Activated CD4-positive, CD25-positive, alpha-beta regulatory T cell (primary cell): ENCODE measurements at places on chromosomes 13 and 19.
A peak's percentile ranks its signal among the peaks of the same experiment; 100 is the strongest.

GRCh38 chr19:14683439-14683838 lies 6.4 kb upstream of the ZNF333 start:
- DNase-seq: no peak

- no peak for DNase-seq
Measured at GRCh38 chr13:32629313-32629712, 43.1 kb downstream of the PDS5B start.

- DNase-seq: no peak
Measured at GRCh38 chr19:1624458-1624857, 19.2 kb upstream of the UQCR11 start.

GRCh38 chr19:11387162-11388034 lies 3.3 kb upstream of the EPOR start:
- DNase-seq: no peak

- peak; percentile 97 for DNase-seq
Measured at GRCh38 chr19:47348819-47349795, at the start of gene DHX34. Gene DHX34, plus strand, starts transcription at chr19:47349315. Its CDS starts 3,716 bp downstream, at chr19:47353031.

DNA sequence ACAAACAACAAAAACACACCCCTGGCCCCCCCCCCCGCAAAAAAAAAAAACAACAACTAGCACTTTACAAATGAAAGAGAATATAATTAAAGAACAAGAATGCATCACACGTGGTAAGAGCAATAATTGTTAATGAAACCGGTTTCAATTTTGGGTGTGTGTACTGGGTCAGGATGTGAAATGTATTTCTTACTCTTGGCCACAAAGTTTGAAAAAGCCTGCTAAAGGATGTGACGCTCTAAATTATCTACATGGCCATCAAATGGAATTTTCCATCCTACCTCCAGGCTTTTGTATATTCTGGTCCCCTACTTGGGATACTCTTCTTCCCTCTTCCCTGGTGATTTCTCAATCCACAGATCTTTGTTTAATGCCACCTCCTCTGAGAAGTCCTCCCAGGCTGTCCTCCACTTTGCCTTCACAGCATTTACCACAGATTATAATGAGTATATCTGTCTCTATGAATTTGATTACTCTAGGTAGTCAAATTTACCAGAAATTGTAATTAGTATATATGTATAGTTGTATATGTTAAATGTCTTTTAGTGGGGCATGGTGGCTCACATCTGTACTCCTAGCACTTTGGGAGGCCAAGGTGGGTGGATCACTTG lies 2.1 kb downstream of the SARS2 start:
- no peak for DNase-seq

GRCh38 chr13:36891752-36892151 lies 28.3 kb downstream of the SMAD9 start:
- no peak for DNase-seq

DNA sequence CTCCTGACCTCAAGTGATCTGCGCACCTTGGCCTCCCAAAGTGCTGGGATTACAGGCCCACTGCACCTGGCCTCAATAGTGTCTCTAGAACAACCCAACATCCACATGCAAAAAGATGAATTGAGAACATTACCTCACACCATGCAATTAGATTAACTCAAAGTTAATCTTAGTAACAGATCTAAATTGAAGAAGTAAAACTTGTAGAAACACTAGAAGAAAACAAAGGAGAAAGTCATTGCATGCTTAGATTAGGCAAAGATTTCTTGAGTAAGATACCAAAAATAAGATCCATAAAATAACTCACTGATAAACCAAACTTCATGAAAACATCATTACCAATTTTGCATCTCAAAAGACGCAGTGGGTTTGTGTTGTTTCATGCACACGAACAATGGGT lies 2.8 kb downstream of the CPAMD8 start:
- DNase-seq: no peak

- DNase-seq: peak; percentile 89
Measured at GRCh38 chr19:2096034-2096479, at the start of gene MOB3A. Gene MOB3A, minus strand, starts transcription at chr19:2096326. Its CDS starts 17,766 bp downstream, at chr19:2078560.

- no peak for DNase-seq
Measured at GRCh38 chr19:24029941-24030636, 56.9 kb upstream of the ZNF254 start.

GRCh38 chr13:66790861-66791260 lies 439.3 kb downstream of the PCDH9 start:
- DNase-seq: no peak

DNA sequence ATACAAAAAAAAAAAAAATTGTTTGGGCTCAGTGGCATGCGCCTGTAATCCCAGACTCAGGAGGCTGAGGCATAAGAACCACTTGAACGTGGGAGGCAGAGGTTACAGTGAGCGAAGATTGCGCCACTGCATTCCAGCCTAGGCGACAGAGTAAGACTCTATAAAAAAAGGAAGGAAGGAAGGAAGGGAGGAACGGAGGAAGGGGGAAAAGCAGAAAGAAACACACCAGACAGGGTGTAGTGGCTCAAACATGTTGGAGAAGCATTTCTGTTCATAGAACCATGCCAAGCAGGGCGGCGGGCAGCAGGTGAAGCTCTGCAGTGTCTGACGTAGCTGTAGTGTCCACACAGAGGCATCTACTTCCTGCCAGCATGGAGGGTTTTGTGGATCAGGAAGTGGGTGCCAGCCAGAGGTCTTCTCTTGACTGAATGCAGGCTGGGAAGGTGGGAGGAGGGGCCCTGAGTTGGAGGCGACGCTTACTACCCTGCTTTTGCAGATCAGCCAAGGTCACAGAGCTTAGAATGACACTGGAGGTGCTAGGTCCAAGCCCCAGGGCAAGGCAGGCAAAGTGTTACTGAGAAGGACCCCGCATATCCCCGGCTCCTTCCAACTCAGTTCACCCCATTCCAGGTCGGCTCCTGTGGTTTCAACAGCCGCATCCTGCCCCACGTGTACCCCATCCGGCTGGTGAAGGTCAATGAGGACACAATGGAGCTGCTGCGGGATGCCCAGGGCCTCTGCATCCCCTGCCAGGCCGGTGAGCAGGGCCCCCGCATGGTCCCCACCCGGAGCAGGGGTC lies 11.6 kb upstream of the PGLS start:
- no peak for DNase-seq

GRCh38 chr19:2212861-2213711 lies 23.0 kb downstream of the PLEKHJ1 start:
- DNase-seq: no peak

DNA sequence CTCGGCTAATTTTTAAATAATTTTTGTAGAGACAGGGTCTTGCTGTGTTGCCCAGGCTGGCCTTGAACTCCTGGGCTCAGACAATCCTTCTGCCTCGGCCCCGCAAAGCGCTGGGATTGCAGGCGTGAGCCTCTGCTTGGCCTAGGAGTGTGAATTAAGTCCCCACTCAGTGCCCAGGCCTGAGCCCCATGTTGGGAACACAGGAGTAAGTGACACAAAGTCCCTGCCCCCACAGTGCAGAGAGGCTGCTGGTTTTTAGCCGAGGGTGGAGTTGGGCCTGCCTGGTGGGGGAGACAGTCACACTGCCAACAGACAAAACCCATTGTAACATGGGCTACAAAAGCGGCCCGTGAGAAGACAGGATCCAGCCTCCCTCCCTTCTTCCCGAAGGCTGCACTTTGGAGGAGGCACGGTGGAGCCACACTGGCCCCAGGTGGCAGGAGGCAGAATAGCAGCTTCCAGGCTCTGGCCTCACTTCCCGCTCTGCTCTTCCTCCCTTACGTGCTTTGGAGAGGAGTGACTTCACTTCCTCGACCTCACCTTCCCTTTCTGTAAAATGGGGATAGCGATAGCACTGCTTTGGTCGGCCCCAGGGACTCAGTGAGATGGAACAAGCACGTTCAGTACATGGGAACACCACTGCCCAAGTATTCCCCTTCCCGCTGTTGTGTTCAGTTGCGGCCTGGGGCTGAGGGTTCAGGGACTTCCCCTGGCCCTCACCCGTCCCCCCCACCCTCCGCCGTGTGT lies 15.2 kb upstream of the EHD2 start:
- no peak for DNase-seq

- peak; percentile 89 for DNase-seq
Measured at GRCh38 chr19:1239796-1240737, 1.5 kb upstream of the ATP5F1D start.

DNA sequence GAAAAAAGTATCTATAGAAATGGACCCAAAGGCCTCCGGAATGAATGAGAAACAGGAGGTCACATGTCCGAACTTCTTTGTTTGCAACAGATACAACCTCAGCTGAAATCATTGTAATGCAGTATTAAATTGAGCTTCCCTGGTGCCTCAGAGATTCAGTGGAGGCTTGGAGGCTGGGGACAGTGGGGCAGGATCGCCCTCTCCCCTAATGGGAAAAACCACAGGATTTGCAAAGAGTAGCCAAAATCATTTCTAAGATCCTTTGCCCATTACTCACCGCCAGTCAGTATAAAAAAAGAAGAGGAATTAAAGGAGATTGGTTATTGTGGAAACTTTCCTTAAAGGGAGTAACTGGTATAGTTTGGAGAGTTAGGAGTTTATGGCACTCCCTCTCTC lies 30.4 kb upstream of the IRS2 start:
- no peak for DNase-seq

DNA sequence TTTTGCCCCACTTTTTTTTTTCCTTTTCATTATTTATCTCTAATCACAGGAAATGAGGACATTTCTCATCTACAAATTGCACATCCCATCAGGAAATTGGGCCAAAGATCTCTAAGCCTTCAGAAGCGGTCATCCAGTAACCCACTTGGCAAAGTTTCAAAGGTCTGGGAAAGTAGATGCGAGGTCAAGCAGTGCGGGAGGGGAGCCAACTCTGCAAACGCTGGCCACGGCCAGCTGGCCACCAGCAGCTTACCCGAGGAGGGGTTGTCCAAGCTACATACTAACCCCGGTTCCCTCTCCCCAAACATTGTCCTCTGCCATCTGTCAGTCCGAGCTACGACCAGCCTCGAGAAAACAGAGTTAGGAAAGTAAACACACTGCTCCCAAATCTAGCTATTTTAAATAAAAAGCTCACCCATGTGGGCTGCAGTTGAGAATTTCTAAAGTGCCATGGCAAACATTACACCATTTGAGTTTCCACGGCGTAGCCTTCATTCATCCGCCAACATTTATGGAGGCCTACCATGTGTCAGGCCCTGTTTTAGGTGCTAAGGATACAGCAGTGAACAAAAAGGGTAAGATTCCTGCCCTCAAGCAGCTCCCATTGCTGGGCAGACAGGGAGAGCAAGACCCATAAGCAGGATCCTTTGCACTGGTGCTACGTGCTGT lies 11.5 kb downstream of the FFAR2 start:
- no peak for DNase-seq

DNA sequence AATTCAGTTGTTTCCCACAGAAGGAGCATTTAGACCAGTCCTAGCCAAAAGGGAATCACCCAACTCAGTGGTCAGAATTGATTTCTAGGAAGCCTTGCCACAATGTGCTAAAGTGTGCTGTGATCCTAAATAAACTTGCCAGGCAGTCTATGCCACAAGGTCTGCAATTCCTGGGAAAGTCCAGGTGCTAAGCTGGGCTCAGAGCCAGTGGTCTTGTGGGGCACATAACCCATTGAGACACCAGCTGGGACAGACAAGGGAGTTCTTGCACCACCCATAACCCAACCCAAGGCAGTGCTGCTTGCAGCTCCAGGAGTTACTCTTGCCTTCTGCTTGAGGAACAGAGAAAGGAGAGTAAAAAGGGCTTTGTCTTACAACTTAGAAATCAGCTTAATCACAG lies 489.5 kb upstream of the SPRY2 start:
- DNase-seq: no peak

GRCh38 chr19:6392221-6393073 lies 517 bp downstream of the GTF2F1 start:
- no peak for DNase-seq

DNA sequence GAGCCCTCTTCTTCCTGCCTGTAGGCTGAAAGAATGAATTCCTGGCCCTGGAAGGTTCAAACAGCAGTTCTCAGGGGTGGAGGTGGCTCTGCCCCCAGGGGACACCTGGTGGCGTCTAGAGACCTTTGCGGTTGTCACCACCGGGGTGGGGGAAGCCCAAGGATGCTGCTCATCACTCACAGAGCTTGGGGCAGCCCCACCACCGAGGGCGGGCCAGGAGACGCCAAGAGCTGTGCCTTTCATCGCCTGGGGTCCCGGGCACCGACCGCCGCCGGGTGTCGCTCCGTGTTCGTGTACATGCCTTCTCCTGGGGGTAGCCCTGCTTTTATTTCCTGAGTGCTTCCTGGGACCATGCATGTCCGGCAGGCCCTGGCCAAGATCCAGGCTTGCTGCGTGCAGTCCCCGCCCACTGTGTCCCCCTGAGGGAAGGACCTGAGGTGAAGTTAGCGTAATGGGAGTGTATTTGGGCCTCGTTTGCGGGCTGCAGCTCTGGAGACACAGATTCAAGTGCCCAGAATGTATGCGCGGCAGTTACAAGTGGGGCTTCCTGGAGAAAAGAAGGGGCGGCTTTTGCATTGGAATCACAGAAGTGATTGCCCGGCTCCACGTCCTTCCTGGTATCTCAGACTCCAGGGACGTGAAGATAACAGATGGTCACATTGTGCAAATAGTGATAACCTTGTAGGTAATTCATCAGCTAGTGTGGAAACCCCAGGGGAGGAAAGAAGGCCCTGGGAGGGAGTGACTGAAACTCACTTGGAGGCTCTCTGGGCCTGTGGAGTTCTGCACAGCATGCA lies 7.8 kb downstream of the DOT1L start:
- DNase-seq: peak; percentile 53

- no peak for DNase-seq
Measured at GRCh38 chr13:51585696-51586095, 1.4 kb downstream of the WDFY2 start.

DNA sequence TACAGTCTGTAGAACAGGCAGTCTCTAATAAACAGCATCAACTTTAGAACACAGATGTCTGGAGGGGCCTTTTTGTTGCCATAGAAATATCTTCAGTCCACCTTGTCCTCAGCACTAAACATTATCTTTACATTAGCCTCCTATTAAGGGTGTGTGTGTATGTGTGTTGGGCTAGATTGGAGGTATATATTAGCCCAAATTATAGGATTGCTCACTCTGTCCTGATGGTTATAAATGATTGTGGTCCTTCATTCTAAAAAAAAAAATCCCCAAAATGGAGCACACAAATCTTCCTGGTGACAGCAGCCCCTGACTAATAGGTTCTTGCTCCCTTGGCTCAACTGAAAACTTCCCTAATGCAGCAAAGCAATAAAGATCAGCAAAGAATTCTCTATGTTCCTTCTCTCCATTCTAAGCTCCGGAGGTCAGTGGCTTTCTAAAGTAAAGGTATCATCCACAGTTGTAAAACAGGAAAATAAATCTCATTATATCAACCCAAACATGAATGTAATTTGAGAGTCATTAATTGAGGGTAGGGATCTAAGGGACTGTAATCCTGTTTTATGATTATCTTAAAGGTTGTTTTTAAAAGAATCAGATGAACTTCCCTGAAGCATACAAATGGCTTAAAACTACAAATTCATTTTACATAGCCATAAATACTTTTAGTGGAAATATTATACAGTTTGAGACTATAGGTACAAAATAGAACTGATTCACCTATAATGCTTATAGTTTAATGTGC lies 232.7 kb downstream of the KLF12 start:
- no peak for DNase-seq

GRCh38 chr19:46283771-46284170 lies 13.1 kb upstream of the HIF3A start:
- DNase-seq: no peak
